Neural crest cell (in vitro differentiated cells): ENCODE measurements at places on chromosomes 7 and 10.

- DNase-seq: no peak
Observed at GRCh38 chr10:58868736-58869435, 307.6 kb upstream of the PHYHIPL start.

DNA sequence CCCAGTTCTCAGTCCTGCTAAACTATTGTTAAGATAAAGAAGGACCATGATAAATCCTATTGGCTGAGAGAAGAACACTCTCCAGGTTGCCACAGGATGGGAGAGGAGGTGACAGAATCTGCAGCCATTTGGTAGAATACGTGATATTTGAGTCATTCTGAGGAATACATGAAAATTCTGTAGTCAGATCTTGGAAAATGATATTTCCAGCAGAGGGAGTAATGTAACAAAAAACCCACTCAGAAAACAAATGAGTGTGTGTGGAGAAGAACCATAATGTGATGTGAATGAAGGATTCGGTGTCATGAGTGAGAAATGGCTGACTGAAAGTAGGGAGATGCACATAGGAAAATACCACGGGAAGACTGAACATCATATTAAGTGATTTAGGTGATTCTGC, 128.5 kb upstream of the PFKP start:
- no peak for DNase-seq

- DNase-seq: no peak
Observed at GRCh38 chr10:118668228-118668952, 72.9 kb upstream of the PRLHR start.

- peak; percentile 66 for DNase-seq
Observed at GRCh38 chr7:80018941-80019808, 115.5 kb upstream of the GNAI1 start.

- no peak for DNase-seq
Observed at GRCh38 chr7:85509476-85509875, 322.6 kb upstream of the SEMA3D start.

DNA sequence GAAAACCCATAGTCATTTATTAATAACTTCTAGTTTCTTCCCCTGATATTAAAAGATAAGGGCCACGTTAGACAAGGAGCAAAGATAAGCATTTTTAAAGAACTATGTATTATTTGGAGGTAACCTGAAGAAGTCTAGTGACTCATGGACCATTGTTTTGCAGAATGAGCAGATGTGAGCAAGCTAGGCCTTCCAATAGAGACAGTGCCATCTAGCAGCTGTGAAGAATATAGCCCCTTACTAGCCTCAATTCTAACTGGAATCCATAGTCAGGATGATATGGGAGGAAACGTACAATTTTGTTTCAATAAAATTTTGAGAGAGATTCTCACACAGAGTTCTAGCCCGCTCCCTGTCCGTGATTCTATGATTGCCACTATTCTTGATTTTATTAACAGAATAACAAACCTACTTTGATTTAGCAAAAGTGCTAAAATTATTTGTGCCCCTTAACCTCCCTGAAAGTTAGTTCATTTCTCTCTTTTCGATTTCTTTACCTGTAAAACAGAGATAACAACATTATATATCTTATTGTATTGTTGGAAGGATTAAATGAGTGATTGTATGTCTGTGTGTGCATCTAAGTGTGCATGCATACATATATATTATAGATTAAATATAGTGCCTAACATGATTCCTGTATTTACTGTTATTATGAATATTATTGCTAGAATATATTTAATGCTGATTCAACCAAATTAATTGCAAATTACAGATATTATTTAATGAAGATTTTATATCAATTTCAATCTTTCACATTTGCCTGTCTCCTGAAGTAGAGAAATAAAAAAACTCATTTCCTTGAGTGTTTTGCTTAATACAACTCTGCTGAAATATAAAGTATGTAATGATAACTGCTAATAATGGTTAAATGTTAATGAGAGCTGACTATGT, 22.7 kb downstream of the FAM237B start:
- DNase-seq: no peak

DNA sequence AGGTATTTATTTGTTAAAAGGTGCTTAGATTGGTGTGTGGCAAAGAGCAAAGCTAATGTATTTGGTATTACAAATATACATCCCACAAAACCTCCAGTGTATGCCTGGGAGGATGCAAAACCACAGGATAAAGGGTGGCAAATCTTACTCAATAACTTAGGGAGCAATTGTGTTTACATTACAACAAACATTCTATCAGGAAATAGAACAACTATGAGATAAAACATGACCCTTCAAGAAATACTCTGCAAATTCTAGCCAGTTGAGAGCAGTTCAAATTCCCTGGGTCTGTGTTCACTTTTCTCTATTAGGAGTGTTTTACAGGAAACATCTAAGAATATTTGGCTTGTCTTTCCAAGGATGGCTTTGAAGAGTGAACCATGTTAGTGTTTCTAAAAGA, 64.9 kb downstream of the CUL1 start:
- DNase-seq: no peak

DNA sequence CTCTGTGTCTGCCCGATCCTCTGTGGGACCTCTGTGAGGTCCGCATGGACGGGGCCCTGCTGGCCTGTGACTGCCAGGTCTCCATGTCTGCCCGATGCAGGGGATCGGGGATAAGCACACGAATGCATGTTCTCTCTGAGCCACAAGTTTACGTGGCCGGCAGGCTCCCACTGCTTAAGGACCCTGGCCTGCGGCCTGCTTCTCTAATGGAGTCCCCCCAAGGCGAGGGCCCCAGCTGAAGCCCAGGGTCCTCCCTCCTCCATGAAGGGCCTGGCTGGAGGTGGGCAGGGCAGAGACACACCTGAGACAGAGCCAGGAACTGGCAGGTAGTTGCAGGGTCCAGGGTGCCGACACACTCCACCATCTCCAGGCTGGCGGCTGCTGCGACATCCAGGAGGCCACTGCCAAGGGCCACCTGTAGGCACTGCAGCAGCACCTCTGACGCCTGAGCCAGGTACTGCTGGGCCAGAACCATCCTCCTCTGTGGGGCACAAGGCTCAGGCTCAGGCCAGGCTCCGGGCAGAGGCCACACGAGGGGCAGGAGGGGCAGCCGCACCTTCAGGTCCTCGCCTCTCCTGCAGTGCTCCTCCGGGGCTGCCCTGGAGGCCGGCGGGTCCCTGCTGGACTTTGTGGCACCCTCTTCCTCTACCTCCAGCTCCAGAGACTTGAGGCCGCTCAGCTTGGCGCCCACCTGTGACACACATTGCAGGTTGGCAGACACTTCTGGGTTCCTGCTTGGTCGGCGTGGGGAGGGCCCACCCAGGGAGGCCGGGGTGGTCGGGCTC, 60.9 kb upstream of the NKX6-2 start:
- no peak for DNase-seq

DNA sequence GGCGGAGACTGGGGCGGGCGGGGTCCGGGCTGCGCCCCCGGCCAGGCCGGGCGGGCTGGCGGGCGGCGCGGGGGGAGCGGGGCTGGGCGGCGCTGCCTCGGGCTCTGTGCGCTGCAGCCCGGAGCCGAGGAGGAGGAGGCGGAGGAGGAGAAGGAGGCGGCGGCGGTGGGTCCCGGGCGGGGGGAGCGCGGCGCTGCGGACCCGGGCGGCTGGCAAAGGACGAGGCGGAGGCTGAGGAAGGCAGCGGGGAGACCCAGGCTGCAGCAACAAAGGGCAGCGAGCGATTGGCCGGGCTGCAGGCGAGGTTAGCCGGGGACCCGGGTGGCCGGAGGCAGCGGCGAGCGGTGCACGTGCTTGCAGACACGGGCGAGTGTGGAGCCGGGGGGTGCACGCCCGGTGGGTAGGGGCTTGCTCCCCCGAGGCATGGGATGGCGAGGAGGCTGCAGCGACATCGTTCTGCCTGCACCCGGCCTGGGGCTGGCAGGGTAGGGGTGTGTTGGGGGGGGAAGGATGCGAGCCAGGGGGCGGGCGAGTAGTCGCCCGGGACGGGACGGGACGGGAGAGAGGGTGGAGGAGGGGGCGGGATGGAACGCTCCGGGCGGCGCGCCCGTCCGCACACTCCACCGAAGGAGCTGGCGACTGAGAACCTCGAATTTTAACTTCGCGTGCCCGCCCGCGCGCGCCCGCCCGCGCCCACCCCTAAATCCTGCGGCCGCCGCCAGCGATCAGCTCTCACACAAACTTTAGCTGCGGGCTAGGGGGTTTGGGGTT, 844 bp upstream of the KAT6B start:
- peak; percentile 68 for DNase-seq

DNA sequence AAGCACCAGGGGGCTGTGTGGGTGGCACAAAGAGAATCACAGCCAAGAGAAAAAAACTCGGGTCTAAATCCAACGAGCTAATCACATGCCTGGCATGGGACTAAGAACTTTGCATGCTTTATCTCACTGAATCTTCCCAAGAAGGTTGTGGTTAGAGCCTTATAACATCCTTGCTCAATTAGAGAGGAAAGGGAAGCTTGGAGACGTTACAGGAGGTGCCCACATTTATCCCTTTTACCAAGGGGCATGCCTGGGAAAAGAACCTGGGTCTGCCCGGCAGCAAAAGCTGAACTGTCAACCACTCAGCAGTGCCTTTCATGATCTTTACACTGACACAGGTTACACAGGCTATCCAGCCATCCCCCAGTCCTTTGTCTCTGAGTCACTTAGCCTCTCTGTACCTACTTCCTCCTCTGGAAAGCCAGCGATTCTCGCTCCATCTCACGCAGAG, 190.1 kb downstream of the PRPF18 start:
- no peak for DNase-seq

GRCh38 chr10:28410420-28411135, 107.7 kb upstream of the MPP7 start:
- no peak for DNase-seq

DNA sequence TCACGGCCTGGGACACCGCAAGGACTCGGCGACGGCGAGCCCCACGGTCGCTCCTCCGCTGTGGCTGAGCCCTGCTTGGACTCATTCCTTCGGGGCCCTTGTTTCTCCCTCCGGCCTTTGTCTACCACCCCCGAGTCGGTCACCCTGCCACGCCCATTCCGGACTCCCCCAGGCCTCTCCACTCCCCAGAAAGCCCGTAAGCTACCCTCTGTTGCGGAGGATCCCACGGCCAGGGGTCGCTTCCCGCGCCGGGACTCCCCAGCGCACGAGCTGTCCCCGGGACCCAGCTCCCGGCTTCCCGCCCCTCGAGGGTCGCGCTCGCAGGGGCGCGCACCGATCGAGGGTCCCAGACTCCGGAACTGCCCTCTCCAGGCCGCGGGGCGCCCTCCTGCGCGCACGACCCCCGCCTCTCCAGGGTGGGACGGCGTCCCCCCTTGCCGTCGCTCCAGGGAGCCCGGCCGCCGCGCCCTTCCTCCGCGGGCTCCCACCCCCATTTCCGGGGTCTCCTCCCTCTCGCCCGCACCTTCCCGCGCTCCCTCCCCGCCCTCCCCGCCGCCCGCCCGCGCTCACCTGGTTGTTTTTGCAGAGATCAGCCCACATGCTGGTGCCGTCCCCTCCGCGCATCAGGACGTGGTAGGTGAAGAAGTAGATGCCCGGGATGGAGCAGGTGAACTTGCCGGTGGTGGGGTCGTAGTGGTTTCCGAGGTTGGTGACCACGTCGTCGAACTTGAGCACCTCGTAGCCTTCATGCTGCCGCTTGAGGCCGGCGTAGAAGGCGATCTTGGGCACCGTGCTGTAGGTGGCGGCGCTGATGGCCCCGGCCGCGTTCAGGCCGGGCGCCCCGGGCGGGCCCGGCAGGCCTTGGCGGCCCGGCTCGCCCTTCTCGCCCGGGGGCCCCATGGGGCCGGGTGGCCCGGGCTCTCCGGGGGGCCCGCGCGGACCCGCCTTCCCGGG, 1.5 kb downstream of the C1QL3 start:
- no peak for DNase-seq

- no peak for DNase-seq
Observed at GRCh38 chr10:76435157-76435556, 1003.7 kb downstream of the LRMDA start.

DNA sequence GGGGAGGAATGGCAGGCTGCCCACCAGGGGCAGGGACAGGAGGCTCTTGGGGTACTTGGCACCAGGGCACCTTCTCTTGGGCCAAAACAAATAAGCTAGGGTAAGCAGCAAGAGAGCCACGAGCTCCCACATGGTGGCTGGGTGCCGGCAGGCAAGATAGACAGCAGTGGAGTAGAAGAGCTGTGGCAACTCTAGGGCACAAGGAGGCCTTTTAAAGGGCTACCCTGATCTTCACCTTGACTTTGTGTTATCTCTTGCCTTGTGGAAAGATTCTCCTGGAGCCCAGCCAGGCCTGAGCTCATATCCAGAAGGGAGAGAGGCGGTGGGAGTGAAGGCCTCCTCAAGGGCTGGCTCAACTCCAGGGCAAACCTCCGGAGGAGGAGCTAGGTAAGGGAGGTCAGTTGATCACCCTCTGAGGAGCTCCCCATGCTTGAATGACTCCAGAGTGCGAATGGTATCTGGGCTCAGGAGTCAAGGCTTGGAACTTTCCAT, at the start of gene CYP17A1:
TSS of gene CYP17A1 (minus strand) at position 184 of the 492 bp plus-strand sequence. CDS start at position 132, 52 bp downstream.
- DNase-seq: no peak

GRCh38 chr10:81520688-81521087, 354.3 kb upstream of the NRG3 start:
- no peak for DNase-seq

DNA sequence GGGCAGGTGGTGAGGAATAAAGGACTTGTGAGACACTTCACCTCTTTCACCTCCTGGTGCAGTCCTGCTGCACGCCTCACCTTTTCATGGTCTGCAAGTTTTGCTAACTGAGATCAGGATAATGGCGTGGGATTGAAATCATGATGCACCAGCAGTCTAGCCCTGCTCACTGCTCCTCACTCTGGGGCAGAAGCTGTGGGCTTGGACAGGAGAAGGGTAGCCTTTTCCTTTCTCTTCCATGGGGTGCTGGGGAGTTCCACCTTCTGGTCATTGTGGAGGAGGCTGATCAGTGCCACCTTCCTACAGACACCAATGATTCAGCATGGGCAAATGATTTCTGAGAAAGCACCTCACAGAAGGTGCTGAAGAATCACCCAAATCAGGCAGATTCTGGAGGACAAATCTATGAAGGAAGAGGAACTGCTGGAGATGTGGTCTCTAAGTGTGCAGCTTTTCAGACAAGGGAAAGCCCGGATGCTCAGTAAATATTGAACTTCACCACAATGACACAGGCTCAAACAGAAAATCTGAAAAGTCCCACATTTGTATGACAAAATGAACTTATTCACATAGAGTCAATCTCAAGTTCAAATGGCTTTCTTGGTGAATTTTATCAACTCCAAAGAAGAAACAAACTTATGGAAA, 19.7 kb downstream of the MBL2 start:
- DNase-seq: no peak

GRCh38 chr10:6162589-6163356, 40.0 kb upstream of the PFKFB3 start:
- DNase-seq: no peak

GRCh38 chr10:70894416-70894815, 6.1 kb upstream of the PCBD1 start:
- no peak for DNase-seq

- DNase-seq: no peak
Observed at GRCh38 chr7:100048680-100049079, 894 bp upstream of the ZSCAN21 start.

DNA sequence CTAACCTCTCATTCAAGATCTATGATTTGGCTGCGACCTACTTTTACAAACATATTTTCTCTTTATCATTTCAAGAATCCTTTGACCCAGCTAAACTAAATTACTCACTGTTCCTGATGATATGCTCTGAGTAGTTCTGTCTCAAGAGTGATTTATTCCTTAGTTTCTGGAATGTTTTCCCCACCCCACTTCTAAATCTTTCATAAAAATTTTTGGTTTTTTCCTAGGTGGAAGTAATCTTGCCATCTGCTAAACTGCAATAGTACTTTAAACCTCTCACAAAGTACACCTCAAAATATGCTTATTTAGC, 170.8 kb downstream of the DNAJC1 start:
- no peak for DNase-seq

- DNase-seq: no peak
Observed at GRCh38 chr10:43120116-43120928, 17.9 kb upstream of the CSGALNACT2 start.
